ENCODE measurements at places on chromosomes 6 and 20.

GRCh38 chr20:25461786-25462545, 54.5 kb downstream of the GINS1 start:
- no peak for DNase-seq

DNA sequence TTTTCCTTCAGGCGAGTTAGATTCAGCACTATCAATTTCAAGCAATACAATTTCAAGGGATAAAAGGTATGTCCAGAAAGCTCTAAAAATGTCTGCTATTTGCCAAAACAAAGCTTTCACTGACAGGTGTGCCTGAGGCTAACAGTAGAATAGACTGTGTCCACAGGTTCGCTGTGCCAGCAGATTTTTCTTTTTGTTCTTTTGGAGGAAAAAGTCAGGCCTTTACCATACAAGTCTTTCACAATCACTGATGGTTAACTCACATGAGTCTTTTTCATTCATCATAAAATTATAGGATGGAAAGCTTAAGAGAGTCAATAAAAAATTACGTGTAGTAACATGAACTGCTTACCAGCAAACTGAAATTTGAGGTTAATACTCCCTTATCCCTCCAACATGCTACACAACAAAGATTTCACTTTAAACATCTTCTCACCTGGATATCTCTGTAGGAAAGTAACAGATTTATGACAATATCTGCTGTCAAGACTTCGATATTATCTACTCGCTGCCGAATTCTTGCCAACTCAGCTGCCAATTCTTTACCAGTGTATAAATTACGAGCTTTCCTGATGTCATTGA, 95.4 kb downstream of the MAP3K5 start:
- no peak for DNase-seq

- DNase-seq, result peak; percentile 89
Measured at GRCh38 chr6:16157909-16158308, 29.0 kb downstream of the MYLIP start.

DNA sequence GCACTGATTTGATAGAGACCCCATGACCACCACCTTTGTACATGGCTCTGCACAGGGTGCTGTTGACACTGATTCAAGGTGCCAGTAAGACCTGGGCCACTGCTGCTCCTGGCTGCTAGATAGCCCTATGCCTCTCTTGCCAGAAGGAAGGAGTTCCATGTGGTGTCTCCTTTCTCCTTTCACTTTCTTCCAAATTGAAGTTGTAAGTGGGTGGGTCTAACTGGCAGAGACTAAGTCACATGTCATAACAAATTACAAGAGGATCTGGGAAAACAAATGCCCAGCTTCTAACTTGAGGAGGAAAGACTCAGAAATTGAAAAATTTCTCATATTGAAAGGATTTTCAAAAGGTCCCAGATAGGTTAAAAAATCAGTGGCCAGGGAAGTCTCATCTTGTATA, 116.8 kb downstream of the TFAP2B start:
- no peak for DNase-seq
